Pulmonary artery endothelial cell (primary cell): ENCODE measurements at places on chromosomes 1 and 21. TPM values are rescaled to one million over a fixed set of nuclear protein-coding genes. Genes with fewer than 3 reads are reported as not detected.

DNA sequence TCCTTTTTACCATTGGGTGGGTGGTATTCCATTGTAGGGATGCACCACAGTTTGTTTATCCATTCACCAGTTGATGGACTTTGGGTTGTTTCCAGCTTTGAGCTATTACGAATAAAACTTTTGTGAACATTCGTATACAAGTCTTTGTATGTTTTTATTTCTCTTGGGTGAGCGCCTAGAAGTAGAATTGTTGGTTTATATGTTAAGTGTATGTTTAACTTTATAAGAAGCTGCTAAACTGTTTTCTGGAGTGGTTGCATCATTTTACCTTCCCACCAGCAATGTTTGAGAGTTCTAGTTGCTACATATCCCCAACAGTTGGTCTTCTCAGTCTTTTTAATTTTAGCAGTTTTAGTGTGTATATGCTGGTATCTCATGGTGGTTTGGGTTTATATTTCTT lies 132.5 kb downstream of the PEX14 start:
- DNase-seq = no peak

DNA sequence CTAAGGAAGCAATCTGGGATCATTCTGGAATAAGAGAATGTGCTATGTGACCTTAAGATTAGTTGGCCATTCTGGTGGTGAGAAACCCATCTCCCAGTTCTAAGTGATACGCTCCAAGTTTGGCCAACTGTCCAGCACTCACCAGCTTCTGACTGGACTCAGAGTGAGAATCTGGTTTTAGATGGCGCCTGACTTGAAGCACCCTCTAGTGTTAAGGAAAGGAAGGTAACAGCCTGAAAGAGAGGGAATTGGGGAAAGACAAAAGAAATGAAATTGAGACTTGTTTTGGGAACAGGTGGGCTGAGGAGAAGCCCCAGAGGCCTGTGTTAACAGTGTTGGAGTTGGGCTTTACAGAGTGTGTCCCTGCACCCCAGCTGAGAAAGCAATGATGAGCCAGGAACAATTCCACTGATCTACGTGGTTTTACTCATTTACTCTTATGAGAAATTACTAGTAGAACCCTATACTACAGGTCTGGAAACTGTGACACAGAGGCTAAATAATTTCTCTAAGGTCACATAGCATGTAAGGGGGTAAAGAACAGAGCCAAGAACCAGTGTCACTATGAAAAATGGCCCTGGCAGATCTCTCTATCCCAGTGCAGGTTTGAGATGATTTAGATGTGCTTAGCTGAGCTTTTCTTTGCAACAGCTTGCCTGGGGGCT lies 9.3 kb upstream of the FCAMR start:
- DNase-seq = no peak

DNA sequence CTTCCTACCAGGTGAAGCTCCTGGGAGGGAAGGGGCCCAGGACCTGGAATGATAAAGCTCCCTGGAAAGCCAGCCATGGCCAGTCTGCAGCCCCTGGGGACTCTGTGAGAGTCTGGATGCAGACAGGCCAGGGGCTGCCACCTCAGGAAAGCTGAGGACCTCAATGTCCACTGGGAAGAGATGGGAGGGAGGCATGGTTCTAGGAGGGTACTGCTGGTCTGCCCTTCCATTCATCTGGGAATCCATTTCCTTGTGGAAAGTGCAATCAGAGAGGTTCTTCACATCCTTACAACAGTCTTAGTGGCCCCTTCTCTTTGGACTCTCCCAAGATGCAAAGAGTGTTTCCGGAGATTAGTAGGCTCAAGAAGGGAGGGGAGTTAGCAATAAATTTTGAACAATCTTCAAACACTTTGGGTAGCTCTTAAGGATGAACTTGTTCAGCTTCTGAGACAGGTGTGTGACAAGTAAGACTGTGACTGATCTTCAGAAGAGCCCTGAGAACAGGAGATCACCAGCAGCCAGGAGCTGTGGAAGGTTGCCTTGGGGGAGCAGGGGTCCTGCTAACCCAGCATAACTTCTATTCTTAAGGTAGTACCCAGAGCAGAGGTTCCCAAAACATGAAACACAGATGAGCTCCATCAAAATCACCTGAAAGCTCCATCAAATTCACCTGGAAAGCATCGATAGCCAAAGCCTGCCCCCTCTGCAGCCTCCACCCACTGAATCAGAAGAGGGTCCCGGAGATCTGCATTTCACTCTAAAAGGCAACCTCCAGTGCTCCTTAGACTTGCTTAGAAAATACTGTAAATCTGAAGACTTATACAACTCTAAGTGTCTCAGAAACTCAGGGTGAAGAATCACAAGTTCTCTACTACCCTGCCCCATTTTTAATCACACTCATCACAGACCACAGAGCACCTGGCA lies 616 bp upstream of the LAX1 start:
- no peak for DNase-seq

GRCh38 chr1:89553157-89553556 lies 28.5 kb downstream of the LRRC8B start:
- DNase-seq = no peak

PLEKHA6 gene
- total RNA-seq = 5.7 and 6.8 TPM in 2 replicates

SFN gene
- total RNA-seq = 0.13 and 0.42 TPM in 2 replicates

VWA5B1 gene
- not detected in 2 replicates for total RNA-seq
